ENCODE measurements at places on chromosomes 2 and 18.

- DNase-seq: peak; percentile 40
Measured at GRCh38 chr2:161250864-161251436, 57.3 kb upstream of the PSMD14 start.

DNA sequence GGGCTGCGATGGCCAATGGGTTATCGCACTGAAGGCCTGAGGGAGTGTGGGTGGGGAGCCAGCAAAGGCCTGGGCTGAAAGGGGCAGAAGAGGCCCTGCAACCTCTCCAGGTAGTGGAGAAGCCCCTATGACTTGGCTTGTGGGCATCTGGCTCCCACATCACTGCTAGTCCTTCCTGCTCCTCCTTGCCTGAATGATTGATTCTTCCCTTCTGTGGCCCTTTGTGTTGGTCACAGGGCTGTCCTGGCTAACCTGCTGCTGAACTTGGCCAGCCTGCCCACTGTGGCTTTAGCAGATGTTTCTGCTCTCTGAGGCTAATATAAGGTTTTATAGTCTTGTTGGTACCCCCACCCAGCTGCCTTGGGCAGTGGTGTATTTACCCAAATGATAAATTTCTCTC, 136.2 kb upstream of the ALPP start:
- DNase-seq: no peak

DNA sequence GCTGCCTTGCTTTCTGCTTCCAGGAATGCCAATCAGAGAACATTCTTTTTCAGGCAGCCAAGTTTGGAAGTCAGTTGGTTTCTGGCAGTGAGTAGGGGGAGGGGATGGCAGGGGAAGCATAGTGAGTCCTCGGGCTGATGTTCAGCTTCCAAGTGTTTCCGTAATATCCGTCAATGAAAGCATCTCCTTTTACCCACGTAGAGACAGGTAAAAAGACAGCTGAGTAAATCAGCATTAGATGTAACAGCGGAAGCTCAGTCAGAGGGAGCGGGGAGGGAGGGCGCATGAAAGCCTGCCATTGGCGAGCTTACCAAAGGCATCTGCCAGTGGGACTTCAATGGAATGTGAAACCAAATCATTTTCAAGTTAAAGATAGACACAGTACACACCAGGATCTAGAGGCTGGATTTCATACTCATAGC, 117.1 kb upstream of the DTNA start:
- DNase-seq: no peak

DNA sequence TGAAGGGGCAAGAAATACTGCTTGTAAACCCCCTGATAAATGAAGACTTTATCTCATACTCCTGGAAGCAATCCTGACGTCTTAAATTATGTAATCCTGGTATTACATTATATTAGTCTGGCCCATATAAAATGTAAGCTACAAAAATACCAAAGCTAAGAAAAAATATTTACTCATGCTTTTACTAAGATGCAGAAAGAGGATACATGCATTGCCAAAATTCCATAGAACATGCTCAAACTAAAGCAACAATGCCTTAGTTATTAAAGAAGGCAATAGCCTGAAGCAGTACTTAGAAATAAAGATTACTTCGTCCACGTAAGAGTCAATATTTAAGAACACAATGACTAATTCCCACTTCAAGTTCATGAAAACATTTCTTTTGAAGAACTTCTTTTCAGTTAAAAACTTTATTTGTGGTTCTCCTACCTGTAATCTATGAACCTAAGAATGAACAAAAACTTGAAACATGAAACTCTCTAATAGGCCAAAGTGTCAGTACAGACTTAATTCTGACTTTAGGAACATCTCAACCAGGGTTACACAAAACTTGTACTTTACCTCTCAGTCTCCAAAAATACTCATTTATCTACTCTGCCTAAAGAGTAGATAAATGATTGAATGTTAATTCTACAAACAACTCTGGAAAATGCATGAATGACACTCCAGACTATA, 117.3 kb downstream of the THADA start:
- DNase-seq: no peak

DNA sequence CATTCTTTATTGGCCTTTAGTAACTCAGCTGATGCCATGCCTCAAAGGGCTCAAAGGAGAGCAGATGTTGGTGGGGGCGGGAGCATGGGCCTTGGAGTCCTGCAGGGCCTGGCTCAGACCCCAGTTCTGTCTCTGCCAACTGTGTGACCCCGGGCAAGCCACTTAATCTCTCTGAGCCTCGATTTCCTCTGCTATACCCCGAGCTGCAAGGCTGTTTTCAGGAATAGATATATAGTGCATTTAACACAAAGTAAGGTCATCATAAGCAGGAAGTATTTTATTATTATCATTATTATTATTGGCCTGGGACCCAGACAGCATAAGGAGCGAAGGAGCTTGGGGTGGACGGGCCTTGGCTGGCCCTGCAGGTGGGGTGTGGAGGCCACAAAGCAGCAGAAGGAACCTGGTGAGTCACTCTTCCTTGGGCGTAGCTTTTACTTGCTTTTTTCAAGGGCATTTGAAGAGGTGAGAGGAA, 162.7 kb downstream of the INHBB start:
- no peak for DNase-seq

DNA sequence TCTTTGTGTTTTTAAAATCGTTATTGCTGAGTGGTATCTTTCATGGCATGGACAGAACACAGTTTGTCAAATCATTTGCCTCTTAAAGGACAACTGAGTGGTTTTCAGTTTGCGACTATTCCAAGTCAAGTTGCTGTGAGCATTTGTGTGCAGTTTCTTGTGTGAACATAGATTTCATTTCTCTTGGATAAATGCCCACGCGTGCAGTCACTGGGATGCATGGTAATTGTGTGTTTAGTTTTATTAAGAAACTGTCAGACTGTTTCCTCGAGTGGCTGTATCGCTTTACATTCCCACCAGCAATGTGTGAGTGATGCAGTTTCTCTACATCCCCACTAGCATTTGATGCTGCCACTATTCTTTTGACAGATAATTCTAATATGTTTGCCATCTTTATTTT, 154.0 kb upstream of the ARL4C start:
- no peak for DNase-seq

DNA sequence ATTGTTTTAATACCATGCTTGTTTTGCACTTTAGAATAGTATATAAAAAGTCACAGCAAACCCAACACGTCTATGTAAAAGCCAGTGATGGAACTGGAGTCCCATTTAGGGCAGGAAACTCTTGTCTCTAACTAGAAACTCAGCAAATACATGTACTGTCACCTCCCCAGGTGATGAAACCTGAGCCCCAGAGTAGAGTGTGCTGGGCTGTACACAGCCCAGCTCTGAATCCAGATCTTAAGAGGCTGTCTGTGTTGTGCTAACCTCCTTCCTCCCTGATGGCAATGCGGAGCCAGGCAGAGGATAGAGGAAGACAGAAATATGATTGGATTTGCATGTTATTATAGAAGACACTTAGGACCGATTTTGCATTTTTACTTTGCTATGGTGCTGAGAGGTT, 317.5 kb upstream of the TRIB2 start:
- DNase-seq: no peak
